Cardiac muscle cell (in vitro differentiated cells and primary cell): ENCODE measurements at places on chromosomes 3 and 15.

DNA sequence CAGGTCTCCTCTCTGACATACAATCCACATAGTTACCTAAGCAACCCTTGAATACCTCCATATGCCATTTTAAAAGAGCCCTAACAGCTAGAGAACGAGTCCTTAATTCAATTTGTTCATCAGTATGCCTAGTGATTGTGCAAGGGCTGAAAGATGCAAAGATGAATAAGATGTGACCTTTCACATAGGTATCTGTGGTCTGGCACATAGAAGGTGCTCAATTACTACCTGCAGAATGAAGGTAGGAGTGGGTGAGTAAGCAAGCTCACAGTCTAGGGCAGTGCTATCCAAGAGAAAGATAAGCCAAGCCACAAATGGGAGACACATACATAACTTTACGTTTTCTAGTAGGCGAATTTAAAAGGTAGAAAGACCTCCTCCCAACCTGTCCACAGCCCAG, 157.9 kb downstream of the OSBPL10 start:
- no peak for DNase-seq

GRCh38 chr3:178637802-178638201, 101.6 kb downstream of the KCNMB2 start:
- no peak for DNase-seq

GRCh38 chr3:116270056-116270455, 175.2 kb downstream of the LSAMP start:
- peak; percentile 43 for DNase-seq

GRCh38 chr15:66251790-66252684, 1.5 kb downstream of the MEGF11 start:
- DNase-seq: peak; percentile 79

DNA sequence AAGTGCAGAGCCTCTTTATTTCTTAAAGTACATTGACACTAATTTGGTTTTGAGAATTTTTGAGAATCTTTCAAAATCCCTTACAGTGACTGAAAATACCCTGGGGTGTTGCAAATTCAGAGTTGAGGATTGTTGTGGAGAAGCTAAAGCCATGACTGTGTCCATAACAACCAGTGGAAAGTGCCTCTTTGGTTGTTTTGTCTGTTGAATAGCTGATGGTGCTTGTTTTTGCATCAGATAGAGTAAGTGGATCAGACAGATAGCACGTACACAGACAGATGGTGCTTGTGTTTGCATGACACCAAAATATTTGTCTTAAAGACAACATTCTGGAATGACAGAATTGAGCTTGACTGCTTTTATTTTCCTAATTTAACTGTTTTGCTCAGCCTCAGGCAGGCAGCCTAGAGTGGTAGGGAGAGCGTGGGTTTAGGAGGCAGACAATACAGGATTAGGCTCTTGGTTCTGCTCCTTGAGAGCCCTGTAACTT, 265.0 kb downstream of the IL20RB start:
- no peak for DNase-seq
